SK-N-SH (cell line): ENCODE measurements at places on chromosomes 7 and 10. TPM values are rescaled to one million over a fixed set of nuclear protein-coding genes. Genes with fewer than 3 reads are reported as not detected.

TMEM196 gene
- polyA plus RNA-seq: not detected in 2 replicates

OR13A1 gene
- not detected in 2 replicates for polyA plus RNA-seq

H2BK1 gene
- not detected in 2 replicates for polyA plus RNA-seq

- DNase-seq: no peak
Observed at GRCh38 chr10:36253731-36254130, 611.6 kb upstream of the FZD8 start.

GRCh38 chr7:97480772-97481390 is 251.0 kb upstream of the TAC1 start:
- no peak for DNase-seq

GRCh38 chr7:66758950-66759628 is 18.6 kb downstream of the RABGEF1 start:
- no peak for DNase-seq

DNA sequence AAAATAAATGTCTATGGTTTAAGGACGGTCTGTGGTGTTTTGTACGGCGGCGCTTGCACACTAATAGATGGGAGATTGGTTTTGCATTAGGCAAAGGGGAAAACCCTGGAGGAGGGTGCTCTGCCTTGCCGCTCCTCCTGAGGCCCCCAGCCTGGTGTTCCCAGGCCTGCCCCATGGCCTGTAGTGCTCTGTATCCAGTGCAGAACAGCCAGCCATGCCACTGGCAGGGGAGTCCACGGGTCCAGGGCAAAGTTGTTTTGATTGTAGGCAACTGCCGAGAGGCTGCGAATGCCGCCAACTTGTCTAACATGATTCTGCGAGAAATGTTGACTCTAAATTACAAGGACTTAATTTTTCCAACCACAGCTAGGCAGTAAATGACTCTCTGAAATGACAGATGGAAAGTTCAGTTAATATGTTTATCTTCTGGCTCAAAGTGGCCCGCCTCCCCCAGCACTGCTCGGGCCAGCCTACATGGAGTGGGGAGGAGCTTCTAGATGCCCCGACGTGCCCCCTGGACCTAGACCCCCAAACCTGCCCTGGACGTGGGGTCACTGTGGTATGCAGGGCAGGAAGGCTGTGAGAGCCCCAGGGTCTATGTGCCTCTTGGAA is 104.6 kb upstream of the GDF10 start:
- DNase-seq: no peak

- DNase-seq: no peak
Observed at GRCh38 chr10:102555781-102556328, 52.1 kb downstream of the SUFU start.
